ENCODE measurements at places on chromosomes 7 and 10.

DNA sequence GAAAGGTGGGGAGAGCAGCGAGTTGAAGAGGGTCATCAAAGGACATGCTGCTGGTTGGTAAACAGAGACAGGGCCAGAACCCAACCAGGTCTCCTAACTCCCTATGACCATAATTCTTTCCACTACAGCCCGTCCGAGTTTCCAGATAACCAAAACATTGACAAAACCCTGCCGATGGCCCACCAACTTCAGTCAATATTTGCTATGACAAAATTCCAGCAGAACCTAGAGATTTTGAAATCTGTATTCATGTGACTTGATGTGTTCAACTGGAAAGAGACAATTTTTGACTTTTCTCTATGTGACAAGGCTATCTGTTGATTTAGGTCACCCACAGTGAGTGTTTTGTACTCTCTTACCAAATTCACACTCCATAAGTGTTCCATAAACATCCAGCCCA, 86.7 kb downstream of the NHLRC2 start:
- no peak for DNase-seq

DNA sequence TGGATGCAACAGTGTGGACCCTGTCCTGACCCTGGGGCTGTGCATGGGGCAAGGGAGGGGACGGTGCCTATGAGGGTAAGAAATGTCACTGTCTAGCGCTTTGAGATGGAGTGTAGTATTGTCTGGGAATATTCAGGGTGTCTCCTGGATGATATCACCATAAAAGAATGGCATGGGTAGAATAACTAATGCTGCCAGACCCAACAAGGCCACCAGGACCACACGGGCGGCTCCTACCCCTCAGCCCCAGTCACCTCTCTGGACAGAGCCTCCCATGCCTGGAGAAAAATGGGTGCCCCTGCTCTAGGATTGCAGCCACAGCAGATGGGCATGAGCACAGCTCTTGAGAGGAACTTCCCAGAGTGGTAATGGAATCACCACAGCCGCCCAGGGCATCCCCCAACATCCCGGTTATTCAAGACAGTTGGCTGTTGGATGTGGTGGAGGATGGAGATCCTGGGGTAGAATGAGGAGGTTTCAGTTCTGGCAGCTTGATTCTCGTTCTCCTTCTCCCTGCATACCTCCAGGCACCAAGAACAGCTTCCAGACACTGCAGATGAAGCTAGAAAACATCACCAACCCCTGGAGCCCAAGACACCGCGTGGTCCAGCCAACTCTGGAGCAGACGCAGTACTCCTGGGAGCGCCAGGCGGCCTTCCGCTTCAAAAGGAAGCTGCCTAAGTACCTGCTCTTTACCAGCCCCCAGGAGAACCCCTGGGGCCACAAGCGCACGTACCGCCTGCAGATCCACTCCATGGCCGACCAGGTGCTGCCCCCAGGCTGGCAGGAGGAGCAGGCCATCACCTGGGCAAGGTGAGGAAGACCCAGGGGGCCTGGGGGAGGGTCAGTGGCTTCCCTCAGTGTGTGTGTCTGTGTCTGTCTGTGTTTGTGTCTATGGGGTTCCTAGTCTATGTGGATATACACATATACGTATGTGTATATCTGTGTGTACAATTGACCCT, 6.2 kb downstream of the AOC1 start:
- DNase-seq: no peak

DNA sequence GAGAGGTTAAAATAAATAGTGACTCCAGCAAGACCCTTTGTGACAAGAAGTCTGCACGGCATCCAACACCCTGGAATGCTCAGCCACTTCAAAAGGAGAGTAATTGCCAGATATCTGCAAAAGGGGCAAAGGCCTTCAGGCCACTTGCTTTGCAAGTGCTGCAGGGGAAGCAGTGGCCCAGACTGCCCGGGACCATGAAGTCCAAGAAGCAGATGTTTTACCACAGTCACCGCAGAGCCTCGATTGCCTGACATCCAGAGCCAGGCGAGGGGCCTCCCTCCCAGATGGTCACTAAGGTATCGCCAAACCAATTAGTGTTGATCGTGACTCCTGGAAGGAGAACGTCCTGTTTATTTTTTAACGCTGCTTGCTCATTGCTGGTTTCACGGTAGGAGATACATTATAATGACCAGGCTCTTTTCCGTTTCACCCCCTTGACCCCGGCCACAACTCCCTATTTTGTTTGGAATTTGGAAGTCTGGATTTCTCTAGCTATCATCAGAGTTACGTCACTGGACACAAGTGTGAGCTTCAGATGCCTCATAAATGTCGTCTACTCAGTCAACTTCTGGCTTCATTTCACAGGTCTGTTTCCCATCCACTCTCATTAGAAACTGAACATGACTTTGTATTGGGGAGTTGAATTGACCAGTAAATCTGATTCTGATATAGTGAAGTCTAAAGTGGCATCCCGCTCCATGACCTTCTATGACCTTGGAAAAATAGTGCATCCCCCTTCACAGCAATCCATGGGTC, 276.2 kb downstream of the WDR11 start:
- DNase-seq: no peak

- DNase-seq: no peak
These were observed 14.8 kb upstream of the WAPL start for GRCh38 chr10:86536294-86536861.

DNA sequence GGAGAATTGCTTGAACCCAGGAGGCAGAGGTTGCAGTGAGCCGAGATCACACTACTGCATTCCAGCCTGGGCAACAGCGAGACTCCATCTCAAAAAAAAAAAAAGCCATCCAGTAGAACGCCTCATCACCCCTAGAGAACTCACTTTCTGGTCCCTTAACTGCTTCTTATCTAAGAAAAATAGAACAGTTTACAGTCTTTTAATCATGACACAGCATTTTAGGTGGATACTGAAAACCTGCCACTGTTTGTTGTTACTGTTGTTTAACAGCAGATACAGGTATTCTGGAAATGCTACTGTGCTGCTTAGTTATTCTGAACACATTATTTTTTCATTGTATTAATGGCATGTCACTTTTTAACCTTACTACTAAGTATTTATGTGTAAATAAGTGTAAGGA, 624.3 kb upstream of the GHITM start:
- DNase-seq: no peak

DNA sequence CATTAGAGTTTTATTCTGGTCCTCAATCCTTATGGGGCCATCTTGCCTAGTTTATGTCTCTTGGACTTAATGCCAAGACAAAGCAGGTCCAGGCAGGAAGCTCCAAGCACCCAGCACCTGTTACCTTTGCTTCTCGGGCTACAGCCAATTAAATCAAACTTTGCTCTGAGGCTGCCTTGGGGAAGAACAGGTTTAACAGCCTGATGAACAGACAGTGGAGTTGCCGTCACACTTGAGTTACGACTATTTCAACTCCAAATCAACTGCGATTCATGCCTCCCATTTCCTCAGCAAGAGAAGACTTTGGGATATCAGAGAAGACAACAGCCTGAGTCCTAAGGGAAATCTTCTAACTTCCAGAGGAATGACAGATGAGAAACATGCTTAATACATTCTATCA, 62.2 kb downstream of the XPNPEP1 start:
- no peak for DNase-seq

DNA sequence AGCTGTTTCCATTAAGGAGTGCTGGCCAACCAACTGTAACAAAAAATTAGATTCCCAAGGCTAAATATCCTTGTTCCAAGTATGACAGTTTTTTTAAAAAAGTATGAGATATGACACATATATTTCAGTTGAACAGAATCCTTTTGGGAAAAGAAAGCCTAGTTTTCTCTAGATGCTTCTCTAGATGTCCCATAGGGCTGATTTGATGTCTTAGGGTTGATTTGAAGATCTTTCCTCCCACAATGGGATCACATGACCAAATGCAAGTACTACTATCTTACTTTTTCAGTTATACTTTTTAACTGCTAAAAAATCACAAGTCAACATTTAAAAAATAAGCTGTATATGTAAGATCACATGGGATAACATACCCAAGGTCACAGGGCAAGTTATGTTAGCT, 3.7 kb downstream of the NAMPT start:
- no peak for DNase-seq

GRCh38 chr7:128743112-128743772, 4.1 kb downstream of the CALU start:
- DNase-seq: no peak

DNA sequence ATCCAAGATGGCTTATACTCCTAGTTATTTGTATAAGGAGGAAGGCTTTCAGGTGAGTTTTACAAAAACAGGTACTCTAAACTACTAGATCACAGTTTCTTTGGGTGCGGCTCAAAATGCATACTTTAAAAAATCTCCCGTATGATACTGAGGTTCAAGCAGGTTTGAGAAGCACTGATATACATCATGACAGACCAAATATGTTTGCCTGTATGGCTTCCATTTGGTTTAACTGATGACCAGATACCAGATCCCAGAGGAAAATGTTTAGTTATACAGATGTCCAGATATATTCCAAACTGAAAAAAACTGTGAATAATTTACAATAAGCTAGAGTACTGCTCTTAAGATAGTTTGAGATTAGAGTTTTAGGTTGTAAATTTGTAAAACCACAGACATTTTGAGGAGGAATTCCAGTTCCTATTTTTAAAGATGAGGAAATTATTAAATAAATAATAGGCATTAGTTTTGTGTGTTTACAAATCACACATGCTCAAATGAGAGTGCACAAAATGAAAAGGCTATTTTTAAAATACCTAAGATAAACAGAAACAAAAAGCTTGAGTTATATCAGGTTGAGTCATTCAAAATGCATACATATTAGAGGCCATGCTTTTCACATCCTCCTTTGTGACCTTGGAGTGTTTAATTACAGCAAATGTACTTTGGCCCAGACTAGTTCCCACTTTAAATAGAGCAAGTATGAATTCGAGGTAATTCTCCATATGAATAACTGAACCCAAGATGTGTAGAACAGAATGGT, 60.5 kb downstream of the SEMA3C start:
- DNase-seq: no peak

All from NCI-H446 (cell line).